ENCODE measurements at places on chromosomes 12 and 14.

DNA sequence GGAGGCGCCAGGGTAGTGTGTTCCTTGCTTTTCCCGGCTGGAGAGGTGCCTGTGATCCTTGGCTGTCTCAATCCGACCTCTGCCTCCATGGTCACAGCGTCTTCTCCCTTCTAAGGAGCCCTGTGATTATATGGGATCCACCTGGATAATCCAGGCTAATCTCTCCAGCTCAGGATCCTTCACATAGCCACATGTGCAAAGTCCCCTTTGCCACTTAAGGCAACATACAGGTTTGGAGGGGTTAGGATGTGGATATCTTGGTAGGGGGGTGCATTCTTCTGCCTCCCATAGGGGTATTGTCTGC, 1.2 kb upstream of the HVCN1 start:
- no peak for DNase-seq

GRCh38 chr12:127144770-127145169, 1122.2 kb upstream of the TMEM132C start:
- no peak for DNase-seq

DNA sequence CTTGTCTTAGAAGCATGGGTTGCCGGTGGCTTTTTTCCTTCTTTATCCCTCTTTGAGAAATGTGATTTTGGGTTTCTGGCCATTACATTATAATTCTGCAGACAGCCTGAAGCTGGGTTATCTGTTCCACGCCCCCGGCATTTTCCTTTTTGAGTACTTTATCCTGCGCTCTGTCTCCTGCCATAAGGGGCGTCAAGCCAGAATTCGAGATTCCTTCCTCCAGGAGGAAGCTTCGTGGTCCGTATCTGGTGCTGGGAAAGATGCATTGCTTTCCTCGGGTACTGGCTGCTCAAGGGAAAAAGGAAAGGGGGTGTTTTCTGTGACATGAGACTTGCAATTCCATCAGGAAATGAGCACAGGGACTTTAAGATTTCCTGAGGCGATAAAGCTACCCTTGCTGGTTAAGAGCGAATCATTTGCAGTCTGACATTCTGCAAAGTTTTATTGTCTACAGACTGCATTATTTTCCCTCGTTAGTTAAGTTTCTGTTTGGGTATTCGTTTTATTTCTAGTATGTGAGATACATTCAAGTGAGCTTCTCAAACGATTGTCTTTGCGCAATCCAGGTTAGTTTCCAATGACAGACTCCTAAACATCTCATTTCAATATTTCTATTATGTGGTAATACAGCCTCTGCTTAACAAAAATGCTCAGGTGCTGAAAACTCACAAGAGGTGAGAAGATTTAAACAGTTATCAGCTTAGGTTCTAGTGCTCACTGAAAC, 694 bp downstream of the AKAP5 start:
- no peak for DNase-seq

GRCh38 chr12:71652656-71653055, 11.0 kb downstream of the ZFC3H1 start:
- no peak for DNase-seq

GRCh38 chr12:75488553-75488952, 8.0 kb downstream of the GLIPR1 start:
- DNase-seq, result no peak

DNA sequence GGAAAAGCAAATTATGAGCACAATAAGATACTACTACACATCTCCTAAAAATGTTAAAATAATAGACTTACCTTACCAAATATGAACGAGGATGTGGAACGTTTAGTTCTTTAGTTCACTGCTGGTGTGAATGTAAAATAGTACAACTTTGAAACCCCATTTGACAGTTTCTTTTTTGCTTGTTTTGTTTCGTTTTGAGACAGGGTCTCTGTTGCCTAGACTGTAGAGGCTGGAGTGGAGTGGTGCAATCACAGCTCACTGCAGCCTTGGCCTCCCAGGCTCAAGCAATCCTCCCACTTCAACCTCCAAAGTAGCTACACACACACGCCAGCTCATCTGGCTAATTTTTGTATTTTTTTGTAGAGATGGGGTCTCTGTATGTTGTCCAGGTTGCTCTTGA, 136.4 kb upstream of the FAR2 start:
- no peak for DNase-seq

DNA sequence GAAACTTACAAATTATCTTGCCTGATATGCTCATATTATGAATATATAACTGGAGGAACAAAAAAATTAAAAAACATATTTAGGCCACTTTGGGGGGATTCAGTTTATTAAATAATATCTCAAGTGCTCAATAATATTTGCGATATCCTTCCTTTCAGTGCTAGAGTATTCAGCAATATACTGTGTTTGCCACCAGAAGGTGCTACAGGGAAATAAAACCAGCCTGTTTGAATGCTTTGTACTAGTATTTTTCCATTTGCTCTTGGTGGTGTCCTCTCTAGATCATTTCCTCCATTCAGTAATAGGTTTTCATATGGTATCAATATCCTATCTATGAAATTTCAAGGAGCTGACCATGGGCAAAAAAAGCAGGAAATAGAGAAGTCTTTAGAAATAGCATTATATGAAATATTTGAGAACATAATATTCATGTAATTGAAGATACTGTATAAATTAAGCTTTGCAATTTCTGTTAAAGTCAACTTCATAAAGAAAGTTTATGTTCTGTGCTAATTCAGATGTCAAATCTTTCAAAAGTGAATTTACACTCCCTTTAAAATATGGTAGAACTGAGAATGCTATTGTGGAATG, 106.2 kb upstream of the NAV3 start:
- DNase-seq, result peak; percentile 15

DNA sequence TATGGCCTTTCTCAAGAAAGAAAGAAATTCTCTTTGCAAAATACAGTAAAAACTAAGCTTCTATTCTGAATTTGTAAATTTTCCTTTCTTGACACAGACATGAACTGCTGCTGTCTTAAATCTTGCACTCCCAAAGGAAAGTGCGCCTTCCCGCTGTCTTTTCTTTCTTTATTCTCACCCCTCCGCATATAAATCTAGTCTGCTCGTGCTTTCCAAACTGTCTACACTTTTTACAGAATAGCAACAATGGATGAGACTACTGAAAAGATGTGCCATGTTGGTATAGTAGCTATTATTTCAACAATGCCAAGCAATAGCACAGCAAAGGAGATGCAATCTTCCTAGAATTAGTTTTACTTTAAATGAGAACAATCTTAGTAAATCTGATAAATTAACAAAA, 328.8 kb upstream of the PDE3A start:
- DNase-seq, result no peak

DNA sequence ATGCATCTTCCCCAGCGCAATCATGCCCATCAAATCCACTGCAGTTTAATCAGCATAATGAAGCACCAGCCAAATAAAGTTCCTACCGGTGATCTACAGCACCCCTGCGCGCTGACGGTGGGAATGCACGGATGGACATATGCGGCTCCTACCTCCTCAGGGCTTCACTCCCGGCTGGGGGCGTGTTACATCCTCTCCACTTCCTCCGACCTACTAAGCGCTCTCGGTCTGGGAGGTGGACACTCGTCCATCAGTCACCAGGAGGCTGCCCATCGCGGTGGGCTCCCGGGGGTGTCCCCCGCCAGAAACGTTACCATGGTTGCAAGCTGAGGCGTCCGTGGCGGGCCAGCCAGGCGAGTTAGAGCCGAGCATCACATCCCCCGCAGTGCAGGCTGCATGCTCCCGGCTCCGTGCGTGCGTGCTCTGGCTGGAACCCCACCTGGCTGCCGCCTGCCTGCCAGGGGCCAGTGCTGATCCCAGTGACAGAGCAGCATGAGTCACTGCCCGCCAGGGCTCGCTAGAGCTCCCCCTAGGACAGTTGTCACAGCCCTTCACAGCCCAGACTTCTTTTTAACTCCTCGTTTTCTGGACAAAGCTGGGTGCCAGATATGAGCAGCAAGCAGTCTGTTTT, 73.0 kb downstream of the CIT start:
- DNase-seq, result peak; percentile 30
